ENCODE measurements at places on chromosomes 7 and 10.

GRCh38 chr7:151505433-151505832, 14.3 kb downstream of the RHEB start:
- DNase-seq, result no peak

- DNase-seq, result no peak
Observed at GRCh38 chr7:142997456-142997989, 29.4 kb downstream of the OR9A2 start.

DNA sequence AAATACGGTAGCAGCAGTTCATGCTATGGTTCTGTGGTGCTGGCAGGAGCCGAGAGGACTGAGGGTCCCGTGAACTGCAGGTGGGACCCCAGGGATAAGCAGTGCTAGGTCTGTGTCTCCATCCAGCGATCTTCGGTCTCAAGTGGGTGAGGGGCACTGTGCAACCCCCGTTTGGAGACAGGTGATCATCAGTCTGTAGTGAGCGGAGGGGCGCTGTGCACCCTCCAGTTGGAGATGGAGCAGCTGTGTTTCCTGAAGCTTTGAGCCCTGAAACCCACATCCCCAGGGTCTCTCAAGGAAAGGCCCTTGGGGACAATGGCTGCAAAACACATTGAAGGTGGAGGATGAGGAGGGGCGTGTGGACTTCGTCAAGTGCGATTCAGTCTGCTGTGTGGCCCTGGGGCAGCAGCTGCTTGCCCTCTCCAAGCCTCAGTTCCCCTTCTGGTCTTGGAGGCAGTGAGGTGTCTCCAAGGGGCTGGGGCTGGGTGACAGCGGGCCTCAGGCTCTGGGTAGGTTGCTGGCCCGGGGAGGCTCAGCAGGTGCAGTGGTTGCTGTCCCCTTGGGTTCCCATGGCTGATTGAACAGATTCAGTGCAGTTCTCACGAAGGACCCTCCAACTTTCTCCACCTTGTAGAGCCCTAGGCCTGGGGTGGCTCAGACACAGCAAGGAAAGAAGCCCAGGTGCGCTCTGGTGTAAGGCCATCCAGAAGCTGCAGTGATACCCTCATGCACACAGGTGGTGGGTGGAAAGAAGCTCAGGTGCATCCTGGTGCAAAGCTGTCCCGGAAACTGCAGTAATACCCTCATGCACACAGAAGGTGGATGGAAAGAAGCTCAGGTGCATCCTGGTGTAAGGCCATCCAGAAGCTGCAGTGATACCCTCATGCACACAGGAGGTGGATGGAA, 160.6 kb downstream of the ADARB2 start:
- DNase-seq, result no peak

DNA sequence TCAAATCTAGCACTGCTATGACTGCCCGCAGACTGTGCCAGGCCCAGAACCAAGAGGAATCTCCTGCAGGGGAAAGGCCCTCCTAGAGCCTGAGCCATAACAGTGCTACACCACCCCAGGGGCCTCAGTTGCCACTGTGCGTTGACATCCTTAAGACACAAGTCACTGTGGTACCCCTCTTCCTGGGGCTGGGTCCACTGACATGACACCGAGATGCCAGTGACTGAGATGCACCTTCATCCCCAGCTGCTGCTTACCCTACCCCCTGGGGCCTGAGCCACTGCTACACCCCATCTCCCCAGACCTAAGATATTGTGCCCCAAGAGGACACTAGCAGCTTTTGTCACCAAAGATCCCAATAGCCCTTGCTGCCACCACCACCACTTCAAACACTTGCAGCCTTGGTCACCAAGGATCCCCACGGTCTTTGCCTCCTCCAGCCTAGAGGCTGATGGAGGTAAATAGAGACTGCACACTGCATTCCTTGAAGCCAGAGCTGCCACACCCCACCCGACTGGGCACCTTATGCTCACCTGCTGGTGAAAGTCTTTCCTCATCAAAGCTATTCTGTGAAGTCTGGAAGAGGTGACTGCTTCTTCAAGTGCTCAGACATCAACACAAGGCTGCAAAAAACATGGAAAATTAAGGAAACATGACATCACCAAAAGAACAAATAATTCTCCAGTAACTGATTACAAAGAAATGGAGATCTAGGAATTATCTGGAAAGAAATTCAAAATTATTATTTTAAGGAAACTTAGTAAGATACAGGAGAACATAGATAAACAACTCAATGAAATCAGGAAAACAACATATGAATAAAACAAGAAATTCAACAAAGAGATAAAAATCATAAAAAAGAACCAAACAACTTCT, 40.4 kb upstream of the SHH start:
- no peak for DNase-seq

GRCh38 chr10:71598621-71599055, 120.9 kb downstream of the C10orf105 start:
- no peak for DNase-seq

DNA sequence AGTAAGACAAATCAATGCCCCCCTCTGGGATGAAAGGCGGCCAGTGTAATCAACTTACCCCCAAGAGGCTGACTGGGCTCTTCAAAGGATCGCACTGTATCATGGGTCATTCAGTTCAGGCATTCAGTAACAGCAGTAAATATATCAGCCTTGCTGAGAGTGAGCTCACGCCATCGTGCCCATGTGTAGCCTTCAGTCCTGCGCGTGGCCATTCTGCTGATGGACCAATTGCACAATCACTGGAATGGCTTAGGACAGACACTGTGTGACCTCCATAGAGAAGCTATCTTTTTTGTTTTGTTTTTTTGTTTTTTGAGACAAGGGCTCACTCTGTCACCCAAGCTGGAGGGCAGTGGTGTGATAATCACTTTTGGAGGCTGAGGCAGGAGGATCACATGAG, 9.1 kb upstream of the PRKRIP1 start:
- no peak for DNase-seq

DNA sequence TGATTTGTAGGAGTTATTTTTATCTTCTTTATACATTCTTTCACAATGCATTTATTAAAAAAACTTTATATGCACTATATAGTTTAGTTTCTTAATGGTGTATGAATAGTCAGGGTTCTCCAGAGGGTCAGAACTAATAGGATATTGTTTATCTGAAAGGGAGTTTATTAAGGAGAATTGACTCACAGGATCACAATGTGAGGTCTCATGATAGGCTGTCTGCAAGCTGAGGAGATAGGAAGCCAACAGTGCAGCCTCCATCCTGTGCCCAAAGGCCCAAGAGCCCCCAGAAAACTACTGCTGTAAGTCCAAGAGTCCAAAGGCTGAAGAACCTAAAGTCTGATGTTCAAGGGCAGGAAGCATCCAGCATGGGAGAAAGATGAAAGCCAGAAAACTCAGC, 192.8 kb upstream of the AHR start:
- DNase-seq, result no peak

GRCh38 chr10:88541116-88541626, 41.9 kb downstream of the RNLS start:
- no peak for DNase-seq

DNA sequence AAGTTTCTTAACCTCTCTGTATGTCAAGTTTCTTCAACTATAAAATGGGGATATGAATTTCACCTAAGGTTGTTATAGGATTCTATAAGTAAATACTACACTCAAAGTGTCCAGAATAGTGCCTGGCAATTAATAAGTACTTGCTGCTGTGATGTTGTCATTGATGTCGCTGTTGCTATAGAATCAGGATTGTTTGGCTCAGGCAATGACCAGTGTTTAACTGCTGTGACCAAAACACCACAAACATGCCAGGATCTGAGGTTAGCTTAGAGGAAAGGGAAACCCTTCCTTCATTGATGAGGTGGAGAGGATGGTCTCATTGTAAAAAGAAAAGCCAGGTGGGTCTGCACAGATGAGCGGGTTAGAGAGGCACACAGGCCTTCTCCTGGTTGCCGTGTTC, 223.1 kb upstream of the INHBA start:
- DNase-seq, result no peak

- peak; percentile 94 for DNase-seq
Observed at GRCh38 chr10:91635401-91636400, 2.8 kb upstream of the PPP1R3C start.

- no peak for DNase-seq
Observed at GRCh38 chr7:71191771-71192170, 59.8 kb downstream of the GALNT17 start.

DNA sequence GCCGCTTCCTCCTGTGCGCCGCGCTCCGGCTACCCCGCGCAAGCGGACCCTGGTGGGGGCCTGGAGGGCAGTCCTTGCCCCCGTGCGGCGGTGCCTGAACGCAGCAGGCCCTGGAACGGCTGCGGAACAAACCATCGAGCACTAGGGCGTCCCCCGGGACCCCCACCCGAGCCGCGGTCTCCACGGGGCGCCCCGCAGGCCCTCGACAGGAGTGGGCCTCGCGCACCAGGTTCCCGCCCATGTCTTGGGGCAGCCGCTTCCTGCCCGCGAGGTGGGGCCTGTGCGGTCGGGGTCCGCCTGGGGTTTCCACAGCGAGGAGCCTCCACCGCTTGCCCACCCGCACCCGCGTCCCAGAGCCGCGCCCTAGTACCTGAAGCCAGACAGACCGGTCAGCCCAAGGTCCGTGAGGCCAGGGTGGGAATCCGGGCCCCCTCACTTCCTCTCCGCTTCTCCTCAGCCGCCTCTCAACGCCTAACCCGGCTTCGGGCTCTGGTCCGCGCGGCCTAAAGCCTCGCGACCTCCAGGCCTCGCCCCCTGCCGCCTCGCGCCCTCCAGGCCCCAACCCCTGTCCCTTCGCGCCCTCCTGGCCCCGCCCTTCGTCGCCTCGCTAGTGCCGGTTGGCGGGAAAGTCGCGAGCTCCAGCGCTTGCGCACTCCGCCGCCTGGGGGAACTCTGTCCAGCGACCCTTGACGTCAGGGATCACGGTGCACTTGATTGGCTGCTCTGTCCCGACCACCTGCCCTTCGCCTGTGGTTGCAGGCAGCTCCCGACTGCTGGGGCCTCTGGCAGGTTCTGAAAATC, 7.0 kb upstream of the GBX1 start:
- no peak for DNase-seq

- DNase-seq, result no peak
Observed at GRCh38 chr10:124156524-124157260, 63.3 kb upstream of the CHST15 start.

DNA sequence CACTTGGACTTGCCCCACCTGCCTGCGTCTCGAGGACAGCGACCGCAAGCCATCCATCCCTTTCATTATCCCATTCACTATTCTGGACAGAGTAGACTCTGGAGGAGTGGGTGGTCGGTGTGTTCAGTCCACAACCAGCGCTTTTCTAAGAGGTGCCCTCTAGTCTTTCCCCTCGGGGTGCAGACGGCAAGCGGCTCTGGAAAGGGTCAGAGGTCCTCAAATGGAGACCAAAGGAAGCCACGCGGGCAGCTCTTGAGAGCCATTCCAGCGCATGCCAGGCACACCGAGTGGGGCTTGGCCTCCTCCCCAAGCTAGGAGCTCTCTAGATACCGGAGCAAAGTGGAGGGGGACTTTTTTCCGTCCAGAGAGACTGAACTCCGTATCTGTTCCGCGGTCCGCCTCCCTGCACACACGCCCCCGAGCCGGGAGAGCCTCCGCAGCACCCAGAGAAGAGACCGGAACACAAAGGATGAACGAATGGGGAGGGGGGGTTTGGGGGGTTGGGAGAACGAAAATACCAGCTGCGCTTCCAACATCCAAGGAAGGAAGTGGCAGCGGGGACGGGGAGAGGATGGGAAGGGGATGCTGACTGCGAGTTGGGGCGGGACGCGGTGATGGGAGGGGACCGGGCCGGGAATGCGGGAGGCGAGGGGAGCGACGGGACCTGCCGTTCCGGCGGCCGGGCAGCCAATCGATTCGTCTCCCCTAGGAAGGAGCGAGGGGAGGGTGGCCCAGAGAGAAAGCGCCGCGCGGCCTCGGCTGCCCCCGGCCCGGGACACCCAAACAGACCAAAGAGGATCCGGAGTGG, 515 bp downstream of the GSDME start:
- peak; percentile 26 for DNase-seq

DNA sequence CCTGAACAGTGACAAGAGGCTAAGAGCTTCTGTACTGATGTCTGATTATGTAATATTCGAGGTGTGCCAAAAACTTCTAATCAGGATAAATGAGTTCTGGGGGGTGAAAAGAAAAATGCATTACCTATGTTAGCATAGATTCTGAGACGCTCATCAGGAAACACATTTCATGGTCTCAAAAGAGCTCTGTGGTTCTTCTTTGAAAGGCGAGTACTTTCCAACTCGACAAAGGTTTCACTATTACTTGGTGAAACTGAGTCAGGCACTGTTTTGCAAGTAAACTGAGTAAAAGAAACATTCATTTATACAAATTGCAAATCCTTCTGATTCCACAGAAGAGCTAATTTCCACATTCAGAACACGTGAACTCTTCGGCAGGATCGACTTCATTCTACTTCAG, 523.2 kb downstream of the GATA3 start:
- DNase-seq, result no peak

DNA sequence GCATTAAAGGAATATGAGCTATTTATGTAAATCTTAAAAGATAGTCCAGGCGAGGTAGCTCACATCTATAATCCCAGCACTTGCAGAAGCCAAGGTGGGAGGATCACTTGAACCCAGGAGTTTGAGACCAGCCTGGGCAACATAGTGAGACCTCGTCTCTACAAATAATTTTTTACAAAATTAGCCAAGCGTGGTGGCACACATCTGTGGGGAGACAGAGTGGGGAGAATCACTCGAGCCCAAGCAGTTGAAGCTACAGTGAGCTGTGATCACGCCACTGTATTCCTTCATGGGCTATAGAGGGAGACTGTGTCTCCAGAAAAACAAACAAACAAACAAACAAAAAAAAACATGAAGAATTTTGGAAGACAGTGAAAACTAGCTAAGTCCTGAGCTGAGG, 28.4 kb downstream of the HERC4 start:
- no peak for DNase-seq

- peak; percentile 78 for DNase-seq
Observed at GRCh38 chr10:96511044-96511945, 2.4 kb downstream of the TLL2 start.

DNA sequence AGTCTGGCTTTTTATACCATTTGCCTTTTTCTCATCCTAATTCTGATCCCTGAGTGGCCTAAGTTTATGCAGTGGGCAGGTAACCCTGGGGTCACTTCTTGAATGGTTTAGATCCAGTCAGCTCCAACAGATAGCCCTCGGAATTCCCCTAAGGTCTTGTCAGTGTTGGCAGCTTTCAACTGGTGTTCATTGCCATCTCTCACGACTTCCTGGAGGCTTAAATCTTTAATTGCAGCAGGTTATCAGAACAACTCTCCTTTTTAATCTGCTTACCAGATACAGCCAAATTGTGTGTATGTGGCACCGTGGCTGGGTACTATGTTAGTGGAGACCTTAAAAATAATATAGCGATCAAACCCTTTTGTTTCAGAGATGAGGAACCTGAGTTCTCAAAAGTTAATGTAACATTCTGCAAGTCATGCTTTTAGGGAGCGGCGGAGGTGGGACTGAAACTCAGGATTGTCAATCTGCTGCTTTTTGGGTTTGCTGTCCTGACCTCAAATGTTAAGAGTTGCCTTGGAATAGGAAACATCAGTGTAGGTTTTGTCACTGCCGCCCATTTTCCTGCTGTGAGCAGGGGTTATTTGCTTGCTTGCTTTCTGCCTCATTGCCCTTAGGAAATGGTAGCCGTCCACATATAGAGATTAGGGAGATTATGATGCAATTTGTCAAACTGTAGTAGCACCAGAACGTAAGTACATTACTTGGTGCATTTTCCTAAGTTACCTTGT, 818 bp downstream of the DLD start:
- peak; percentile 35 for DNase-seq
